ENCODE measurements at places on chromosomes 1 and 21.

GRCh38 chr1:9823943-9824701 lies at the start of gene CLSTN1:
CLSTN1 (minus strand) TSS chr1:9823965; CDS start chr1:9823733, 232 bp downstream.
- peak; percentile 78 for DNase-seq

DNA sequence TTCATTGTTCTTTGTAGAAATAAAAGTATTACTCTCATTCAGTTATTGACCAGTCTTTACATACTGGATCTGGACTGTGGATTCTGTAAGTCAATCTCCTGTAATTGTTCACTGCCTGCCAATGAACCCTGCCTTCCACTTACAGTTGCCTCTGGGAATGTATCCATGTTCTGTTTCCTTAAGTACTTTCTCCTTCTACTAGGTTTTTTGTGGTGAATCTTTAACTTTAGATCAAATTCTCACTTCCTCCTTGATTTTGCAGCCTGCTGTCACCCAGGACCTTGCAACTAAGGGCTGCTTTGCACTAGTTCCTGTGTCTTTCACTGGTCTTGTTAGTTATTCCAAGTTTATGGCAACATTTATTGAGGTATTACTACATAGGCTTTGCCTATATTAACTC lies 28.2 kb upstream of the ANKRD13C start:
- no peak for DNase-seq

GRCh38 chr1:35454616-35455015 lies 102.6 kb downstream of the KIAA0319L start:
- DNase-seq: no peak

- no peak for DNase-seq
Measured at GRCh38 chr21:45971616-45972352, 9.8 kb upstream of the COL6A1 start.

DNA sequence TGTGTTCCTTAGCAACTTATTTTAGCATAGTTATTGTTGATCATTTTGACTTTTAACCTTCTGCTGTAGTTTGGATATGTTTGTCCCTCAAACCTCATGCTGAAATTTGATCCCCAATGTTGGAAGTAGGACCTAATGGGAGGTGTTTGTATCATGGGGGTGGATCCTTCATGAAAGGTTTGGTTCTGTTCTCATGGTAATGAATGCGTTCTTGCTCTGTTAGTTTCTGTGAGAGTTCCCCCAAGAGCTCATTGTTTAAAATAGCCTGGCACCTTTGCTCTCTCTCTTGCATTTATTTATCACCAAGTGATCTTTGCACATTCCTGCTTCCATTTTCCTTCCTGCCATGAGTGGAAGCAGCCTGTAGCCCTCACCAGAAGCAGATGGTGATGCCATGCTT lies 372.1 kb upstream of the VAMP3 start:
- DNase-seq: no peak

All from activated CD4-positive, alpha-beta T cell treated with anti-CD3 and anti-CD28 coated beads, Interleukin-2, amount 50 U/mL, for 24 hours (primary cell).